ENCODE measurements at places on chromosomes 13 and 19.

GRCh38 chr19:726993-727956 is 18.5 kb downstream of the PALM start:
- DNase-seq, result no peak

GRCh38 chr19:55216461-55217198 is 7.3 kb upstream of the PTPRH start:
- DNase-seq, result peak; percentile 95

DNA sequence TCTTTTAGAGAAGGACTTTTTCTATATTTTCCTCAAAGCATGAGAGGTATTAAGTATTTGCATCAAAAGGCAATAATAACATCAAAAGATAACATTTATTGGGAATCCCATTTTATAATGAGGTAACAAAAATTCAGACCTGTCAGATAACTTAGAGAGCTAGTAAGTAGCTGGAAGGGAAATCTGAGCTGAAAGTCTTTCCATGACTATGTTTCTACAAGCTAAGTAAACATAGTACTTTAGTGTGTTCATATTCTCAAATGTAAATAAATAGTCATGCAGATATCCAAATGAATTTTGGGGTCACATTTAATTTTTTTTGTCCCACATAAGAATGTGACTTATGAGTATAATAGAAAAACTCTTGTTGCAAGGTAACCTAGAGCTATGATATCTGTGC is 87.3 kb upstream of the FBXL3 start:
- no peak for DNase-seq

DNA sequence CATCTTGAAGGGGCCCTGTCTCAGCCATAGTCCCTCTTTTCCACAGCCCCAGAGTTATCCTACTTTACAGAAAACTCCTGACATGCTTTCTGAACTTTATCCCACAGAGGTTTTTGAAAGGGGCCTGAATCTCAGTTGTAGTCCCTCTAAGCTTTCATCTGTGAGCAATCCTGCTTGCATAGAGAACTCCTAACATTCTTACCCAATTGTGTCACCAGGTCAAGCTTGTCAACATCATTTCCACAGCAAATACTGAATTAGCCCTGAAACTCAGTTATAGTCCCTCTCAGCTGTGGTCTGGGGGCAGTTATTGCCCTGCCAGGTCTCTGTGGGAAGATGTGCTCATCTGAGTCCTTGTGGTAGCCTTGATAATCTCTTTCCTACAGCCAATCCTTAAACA is 2190.3 kb upstream of the PCDH20 start:
- no peak for DNase-seq

DNA sequence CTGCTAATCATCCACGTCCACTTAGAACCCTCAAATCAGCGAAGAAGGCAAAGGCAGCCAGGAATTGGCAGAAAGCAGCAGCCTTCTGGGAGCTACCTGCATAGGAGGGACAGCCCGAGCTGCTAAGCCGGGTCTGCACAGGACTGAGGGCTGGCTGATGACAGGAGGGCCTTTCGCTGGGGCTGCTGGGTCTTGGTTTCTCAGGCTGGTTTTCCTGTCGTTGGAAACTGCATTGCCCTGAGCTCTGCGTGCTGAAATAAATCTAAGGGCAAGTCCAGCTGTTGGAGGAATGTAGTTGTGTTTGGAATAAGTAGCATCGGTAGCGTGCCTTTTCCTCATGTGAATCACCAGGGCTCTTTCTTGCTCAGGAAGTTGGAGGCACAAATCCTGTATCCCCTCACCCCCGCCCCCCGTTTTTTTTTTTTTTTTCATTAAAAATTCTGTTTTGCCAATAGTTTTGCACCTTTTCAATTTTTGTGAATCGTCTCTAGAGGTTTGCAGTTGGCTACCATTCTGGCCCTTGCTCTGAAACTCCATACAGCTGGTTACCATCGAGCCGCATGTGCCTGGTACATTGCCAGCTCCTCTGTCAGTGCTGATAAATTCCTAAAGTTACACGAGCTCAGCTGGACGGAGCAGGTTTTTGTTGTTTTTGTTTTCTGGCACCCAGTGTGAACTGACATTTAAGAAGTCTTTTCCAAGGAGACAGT is 193.9 kb upstream of the RNF113B start:
- peak; percentile 86 for DNase-seq

GRCh38 chr13:34246511-34246910 is 428.6 kb downstream of the RFC3 start:
- DNase-seq, result no peak

GRCh38 chr13:111325146-111325890 is 4.9 kb downstream of the TEX29 start:
- DNase-seq, result no peak

- no peak for DNase-seq
Measured at GRCh38 chr13:99419591-99420243, 81.6 kb upstream of the TM9SF2 start.

- DNase-seq, result no peak
Measured at GRCh38 chr13:36212789-36213188, 1.6 kb downstream of the SOHLH2 start.

- no peak for DNase-seq
Measured at GRCh38 chr13:39787086-39787487, 131.6 kb downstream of the COG6 start.

DNA sequence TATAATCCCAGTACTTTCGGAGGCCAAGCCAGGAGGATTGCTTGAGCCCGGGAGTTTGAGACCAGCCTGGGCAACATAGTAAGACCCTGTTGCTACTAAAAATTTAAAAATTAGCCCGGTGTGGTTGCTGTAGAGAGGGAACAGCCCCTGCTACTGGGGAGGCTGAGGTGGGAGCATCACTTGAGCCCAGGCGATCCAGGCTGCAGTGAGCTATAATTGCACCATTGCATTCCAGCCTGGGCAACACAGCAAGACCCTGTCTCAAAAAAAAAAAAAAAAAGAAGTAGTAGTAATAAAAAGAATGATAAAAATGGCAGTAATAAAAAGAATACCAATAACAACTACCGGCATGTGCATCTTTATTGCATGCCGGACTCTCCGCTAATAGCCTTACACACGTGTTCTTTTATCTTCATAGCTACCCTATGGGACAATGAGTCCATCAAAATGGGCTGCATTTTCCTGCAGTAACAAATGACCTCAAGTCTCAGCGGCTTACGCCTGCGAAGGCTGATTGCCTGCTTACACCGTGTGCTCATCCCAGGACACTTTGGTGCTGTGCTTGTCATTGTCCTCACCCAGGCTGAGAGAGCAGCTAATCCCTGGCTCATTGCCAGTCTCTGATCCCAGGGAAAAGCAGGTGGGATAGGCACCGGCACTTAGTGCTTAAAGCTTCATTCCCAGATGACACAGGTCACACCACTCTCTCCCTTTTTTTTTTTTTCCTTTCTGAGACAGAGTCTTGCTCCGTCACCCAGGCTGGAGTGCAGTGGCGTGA is 14.4 kb upstream of the SYCN start:
- no peak for DNase-seq

- DNase-seq, result no peak
Measured at GRCh38 chr13:70894258-70894657, 786.0 kb upstream of the KLHL1 start.

DNA sequence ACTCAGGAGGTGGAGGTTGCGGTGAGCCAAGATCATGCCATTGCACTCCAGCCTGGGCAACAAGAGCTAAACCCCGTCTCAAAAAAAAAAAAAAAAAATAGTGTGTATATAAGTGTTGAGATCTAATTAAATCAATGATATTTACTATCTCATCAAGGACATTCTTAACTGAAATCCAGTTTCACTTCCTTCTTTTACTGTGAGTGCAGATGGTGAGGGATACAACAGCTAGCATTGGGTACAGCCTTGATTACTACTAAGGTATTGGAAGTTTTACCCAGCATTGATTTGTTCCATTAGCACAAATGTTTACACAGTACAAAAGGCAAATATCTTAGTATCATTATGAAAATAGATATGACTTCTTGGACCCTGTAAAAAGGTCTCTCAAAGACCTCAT is 546.6 kb downstream of the KCTD12 start:
- no peak for DNase-seq

GRCh38 chr13:65479692-65480091 is 1750.4 kb downstream of the PCDH9 start:
- no peak for DNase-seq

- DNase-seq, result no peak
Measured at GRCh38 chr19:2811221-2811722, 8.4 kb upstream of the ZNF554 start.

DNA sequence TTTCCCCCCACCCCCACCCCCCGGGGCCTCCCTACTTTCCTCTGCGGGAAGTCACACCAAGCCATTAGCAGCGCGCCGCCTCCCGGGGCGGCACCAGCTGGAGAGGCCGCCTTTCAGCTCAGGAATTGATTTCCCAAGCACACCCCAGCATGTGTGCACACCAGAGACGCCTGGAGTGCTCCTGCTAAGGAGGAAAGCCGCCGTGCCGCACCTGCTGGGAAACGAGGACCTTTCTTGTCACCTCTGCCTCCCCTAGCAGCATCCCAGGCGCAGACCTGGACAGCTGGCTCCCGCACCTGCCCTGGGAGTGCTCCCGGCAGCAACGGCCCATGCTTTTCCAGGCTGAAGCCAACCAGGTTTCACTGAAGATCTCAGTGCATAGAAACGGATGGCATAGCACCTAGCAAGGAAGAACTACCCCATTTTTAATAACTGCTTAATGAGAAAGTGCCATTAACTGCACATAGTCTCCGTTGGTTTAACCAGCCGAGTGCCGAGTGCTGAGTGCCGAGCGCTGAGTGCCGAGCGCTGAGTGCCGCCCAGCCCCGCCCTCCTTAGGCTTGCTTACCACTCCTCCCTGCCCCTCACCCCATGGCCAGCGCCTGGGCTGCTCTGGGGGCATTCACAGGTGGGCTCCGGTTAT is 165.0 kb downstream of the USP12 start:
- no peak for DNase-seq
